ENCODE measurements at places on chromosomes 5 and 9. TPM values are rescaled to one million over a fixed set of nuclear protein-coding genes. Genes with fewer than 3 reads are reported as not detected.

ARSI gene
- 22.2 TPM for total RNA-seq

FBP2 gene
- total RNA-seq, result not detected

HTR4 gene
- not detected for total RNA-seq

GCNT4 gene
- total RNA-seq, result 4.3 TPM

ACTL7B gene
- not detected for total RNA-seq

FAT2 gene
- total RNA-seq, result under 0.01 TPM

GBGT1 gene
- total RNA-seq, result 7.8 TPM

PDE8B gene
- 0.14 TPM for total RNA-seq

KIF20A gene
- total RNA-seq, result 8.8 TPM

CDC20B gene
- total RNA-seq, result not detected

All from smooth muscle cell of bladder (primary cell).